Lung microvascular endothelial cell (primary cell): ENCODE measurements at places on chromosomes 5 and 9.

DNA sequence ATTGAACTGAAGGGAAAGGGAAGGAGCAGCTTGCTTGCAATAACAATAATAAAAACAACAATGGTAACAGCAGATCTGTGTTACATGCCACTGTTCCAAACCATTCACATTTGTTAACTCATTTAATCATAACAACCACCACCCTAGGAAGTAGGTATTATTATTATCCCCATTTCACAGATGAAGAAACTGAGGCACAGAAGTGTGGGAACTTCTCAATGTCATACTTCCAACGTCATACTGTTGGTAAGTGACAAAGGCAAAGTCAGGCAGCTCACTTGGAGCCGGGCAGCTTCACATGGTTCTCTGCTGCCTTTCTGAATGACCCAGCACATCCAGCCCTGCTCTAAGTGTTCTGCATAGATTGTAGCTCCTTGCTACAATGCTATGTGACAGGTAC is 72.6 kb downstream of the FOXD1 start:
- DNase-seq: no peak

GRCh38 chr9:107927276-107927675 is 437.7 kb upstream of the KLF4 start:
- no peak for DNase-seq

DNA sequence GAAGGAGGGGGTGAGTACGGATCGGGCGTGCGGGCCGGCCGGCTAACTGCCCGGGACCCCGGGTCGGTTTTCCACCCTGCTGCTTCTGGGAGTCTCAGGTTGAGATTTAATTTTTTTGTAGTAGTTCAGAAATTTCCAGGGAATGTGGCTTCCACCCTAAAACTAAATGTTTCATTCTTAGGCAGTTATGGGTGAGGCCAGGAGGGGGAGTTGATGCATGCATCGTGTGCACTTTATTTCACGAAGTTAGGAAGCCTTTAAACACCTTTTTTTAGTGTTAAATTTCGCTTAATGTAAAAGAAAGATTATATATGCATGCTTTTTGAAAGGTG is 905 bp downstream of the CDK9 start:
- peak; percentile 53 for DNase-seq

GRCh38 chr9:76372336-76372735 is 21.9 kb downstream of the RFK start:
- DNase-seq: no peak

DNA sequence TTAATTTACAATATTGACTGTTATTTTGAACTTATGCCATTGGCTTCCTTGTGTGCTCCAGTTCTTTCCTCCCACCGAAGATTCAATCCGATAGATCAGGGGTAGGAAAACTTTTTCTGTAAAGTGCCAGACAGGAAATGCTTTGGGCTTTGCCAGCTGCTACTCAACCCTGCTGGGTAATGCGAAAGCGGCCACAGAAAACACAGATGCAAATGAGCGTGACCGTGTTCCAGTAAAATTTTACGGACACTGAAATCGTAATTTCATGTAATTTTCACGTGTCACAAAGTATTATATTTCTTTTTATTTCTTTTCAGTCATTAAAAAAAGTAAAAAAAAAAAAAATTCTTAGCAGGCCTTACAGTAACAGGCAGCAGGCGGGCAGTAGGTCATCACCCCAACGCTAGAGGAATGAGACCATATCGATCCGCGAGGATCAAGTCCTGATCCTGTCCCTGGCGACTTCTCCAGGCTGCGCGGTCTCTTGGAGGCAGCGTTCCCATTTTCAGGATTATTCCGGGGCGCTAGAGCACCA is 599 bp downstream of the NMRK1 start:
- DNase-seq: peak; percentile 62

DNA sequence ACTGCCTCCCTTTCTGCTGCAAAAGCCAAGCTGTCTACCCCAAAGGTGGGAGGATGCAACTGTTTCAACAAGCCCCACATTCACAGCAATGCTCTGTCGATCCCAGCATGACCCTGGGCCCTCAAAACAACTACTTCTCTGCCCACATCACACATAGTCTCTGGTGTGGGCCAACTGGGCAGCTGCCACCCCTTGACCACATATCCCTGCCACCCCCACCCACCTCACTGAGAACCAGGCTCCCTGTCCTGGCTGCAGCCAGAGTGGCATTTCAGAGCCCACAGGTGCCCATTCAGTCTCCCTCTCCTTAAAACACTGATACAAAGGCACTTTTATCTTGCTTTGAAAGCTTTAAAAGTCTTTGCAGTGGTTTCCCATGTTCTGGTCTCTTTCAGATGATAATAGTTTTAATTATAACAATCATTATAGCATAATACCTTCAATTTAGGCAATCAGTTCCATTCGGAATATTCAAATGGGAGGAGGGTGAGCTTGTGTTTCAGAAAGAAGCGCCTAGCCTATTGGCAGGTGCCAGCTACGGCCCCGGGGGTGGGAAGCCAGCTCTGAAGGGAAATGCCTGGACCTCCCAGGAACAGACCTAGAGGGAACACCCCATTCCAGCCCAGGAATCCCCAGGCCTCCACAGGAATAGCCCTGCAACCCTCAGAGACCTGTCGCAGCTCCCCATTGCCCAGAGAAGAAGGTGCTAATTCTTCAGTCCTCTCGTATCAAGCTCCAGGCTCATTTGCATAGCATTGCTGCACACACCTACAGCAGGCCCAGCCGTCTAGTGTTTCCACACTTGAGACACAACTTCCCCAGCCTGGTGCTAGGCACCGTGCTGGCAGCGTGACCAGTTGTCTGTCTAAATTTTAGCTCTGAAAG is 90.8 kb downstream of the C5orf15 start:
- no peak for DNase-seq

GRCh38 chr9:37040508-37041127 is 6.5 kb upstream of the PAX5 start:
- DNase-seq: no peak

DNA sequence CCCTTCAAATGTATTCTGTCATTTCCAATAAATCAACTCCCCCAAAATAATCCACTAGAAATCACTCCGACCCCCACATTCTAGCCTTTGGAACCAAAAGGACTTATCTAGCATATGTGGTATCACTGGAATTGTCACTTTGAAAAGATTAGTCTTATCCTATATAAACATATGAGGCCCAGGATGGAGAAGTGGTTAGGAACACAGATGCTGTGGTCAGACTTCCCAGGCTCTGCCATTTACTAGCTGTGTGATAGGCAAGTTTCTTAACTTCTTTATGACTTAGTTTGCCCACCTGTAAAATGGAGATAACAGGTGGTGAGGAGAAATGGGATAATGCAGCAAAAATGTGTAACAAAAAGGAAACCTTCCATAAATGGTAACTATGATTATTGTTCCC is 62.0 kb upstream of the GLRX start:
- no peak for DNase-seq

DNA sequence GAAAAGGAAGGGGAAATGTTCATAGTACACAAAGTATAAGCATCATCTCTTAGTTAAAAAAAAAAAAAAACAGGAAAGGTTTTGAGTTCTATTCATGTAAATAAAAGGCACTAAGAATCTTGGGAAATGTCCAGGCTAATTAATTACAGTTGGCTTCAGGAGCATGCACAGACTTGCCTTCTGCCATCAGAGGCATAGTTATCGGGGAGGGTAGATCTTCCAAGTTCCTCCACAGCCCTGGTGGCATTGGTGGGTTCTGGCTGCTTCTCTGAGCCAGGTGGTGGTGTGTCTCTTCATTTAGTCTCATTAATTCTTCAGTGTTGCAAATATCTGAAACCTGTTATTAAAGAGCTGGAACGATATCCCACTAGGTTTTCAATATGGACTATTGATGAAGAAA is 85.2 kb downstream of the TMEM252 start:
- DNase-seq: no peak

DNA sequence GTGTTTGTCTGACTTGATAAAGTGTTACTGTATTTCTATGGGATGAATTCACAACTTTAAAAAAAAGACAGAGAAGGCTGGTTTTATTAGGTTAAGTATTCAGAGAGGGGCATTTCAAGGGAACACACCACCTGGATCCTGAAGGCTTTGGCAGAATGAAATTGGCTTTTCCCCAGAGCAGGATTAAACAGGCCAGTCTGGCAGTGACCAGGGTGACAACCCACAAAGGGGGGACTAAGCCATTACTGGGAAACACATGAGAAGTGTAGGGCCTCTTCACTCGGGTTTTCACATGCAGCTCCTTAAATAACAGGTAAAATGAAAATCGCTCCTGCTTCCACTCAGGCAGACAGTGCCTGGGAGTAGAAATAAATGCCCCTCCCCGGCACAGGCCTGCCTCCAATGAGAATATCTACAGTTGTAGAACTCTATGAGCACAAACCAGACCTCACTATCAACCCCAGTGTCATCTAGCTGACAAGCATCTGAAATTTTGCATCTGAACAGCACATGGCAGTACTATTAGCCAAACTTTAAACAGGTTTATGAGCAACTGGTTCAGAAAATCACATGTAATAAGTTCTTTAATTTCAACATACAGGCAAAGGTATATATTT is 85.8 kb downstream of the LHFPL2 start:
- DNase-seq: no peak

DNA sequence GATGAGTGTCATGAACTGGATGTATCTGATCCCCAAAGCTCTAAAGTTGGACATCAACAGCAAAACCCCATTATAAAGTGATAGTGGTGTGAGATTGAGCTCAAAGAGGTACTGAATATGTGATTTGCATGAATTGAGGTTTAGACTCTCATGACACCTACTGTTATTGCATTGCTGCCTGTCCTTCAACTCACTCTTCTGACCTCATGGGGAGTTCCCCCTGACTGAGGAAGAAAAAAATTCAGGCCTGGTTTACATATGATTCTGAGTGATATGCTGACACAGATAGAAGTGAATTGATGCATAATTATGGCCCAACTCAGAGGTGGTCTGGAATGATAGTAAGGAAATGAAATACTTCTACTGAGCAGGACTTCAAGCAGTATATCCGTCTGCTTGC is 76.2 kb upstream of the CHD1 start:
- no peak for DNase-seq

DNA sequence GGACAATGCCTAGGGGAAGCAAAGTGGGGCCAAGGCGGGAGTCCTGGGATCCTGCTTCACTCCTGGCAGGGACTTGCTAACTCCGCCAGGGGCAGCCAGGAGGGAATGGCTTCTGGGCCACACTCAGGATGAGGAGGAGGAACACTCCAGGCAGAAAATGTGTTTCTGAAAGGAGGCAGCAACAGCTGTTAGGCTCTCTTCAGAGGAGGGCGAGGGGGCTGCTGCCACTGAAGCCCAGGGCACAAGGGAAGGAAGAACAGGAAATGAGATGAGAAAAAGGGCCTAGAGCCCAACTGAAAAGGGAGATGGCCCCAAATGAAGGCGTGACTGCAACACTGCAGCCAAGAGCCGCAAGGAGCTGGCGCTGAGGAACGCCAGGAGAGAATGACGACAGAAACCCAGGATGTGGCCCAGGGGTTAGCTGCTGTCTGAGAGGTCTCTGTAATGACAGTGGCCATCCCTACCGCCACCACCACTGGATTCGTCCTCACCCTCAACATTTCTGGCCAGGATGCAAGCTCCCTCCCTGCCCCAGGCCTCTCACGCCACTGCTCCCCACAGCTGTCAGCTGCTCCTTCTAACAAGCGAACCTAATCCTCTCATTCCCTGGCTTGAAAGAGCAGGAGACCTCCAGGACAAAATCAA is 15.8 kb downstream of the PSMB7 start:
- DNase-seq: no peak

DNA sequence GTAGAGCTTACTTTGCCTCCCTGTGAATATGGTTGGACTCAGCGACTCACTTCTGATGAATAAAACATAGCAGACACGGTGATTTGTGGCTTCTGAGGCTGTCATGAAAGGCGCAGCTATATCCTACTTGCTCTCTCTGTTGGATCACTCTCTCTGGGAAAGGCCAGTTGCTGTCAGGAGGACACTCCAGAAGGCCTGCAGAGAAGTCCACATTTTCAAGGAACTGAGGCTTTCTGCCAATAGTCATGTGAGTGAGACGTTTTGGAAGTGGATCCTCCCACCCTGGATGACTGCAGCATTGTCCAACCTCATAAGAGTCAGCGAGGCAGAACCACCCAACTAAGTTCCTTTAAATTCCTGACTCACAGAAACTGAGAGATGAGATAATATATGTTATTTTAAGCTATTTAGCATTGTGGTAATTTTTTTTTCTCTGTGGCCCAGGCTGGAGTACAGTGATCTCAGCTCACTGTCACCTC is 156.0 kb upstream of the MAST4 start:
- DNase-seq: peak; percentile 66

GRCh38 chr5:59583151-59583809 is 310.2 kb downstream of the PDE4D start:
- no peak for DNase-seq

GRCh38 chr5:179858241-179858585 is 404 bp downstream of the MRNIP start:
- DNase-seq: peak; percentile 40

GRCh38 chr9:116549061-116549664 is 137.9 kb upstream of the TRIM32 start:
- DNase-seq: peak; percentile 47

DNA sequence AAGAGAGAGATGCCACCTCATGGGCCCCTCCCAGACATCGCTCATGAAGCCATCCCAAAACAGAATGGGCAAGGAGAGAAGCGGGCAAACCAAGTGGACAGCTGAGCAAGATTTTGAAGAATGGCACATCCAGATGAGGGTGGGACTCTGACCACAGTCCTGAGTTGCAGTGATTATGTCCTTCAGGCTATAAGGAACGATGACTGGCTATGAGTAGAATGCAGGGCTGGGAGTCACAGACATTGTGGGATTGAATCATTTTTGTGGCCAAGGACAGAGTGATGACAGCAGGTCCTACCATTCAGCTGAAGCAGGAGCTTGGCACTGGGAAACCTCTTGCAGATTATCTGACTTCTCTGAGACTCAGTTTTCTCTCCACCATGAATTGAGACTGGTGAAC is 245.7 kb upstream of the SLC30A5 start:
- DNase-seq: no peak

DNA sequence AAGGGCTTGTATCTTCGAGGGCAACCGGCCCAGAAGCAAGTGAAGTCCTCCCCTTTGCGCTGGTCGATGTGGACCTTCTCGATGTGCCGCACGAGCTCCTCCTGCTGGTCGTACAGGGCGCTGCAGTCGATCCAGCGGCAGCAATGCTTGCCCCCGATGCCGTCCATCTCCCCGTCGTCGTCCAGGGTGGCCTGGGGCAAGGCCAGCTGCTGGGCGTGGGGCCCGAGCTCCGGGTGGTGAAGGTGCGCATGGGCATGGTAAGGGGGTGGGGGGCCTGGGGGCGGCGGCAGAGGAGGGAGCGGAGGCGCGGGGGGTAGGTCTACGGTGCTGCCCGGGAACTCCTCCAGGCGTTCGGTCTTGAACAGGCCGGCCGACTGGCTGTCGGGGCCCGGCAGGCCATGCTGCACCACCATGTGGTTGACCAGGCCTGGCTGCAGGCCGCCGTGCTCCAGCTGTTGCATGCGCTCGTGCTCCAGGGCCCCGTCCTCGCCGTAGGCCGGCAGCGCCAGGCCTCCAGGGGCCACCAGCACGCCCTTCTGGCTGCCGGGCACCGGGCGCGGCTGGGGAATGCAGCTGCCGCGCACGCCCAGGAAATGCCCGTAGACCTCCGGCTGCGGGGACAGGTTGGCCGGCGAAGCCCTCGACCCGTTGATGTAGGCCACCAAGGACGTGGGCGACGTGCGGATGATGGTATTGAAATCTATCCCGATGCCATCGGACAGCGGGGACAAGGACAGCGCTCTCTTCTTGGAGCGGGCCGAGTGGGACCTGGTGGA is 181.8 kb downstream of the GLIS3 start:
- no peak for DNase-seq

GRCh38 chr9:7910426-7911020 is 110.9 kb upstream of the DMAC1 start:
- no peak for DNase-seq
